Iris pigment epithelial cell (primary cell): ENCODE measurements at places on chromosomes 2 and 18.

DNA sequence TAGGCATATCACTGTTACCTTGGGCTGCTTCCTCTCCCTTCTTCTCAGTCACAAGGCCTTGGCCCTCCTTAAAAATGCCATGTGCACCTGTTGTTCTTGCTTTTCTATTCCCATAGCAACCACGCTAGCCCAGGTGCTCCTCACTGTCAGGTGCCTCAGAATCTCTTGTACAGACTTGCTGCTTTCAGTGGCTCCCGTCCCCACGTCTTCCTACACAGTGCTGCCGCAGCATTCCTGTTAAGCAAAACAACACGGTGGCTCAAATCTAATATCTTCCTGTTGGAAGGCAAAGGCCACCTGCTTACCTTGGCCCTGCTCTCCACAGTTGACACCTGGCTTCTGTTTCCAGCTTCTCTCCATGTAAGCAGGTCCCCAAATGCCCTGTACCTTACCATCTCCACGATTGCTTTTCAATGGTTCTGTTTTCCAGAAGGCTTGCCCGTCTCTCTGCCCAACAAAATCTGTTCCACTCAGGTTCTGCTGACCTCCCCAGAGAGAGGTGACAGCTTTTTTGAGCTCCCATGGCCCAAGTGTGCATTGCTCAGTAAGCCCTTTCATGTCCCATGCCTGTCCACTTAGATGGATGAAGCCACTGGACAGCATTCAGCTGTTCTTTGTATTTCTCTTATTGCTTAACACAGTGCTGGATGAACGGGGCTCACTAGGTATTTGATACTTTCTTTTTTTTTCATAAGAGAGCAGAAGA, 240.4 kb downstream of the PRKCE start:
- DNase-seq: no peak

DNA sequence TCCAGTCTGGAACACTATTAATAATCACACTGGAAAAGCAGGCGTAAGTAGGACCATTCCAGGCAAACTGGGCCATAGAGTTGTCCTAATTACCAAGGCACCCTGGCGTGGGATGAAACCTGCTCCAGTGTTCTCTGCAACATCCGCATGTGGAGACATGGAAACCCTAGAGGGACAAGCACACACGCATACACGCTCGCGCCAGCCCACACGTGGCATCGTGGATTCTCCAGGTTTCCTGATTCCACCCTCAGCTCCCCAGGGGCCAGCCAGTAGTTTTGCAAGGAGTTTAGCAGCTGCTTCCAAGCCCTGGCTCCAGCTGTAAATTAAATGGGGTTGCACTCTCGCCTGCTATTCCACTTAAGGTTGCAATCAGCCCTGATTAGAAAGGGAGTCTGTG, 127.7 kb downstream of the DYSF start:
- DNase-seq: no peak

DNA sequence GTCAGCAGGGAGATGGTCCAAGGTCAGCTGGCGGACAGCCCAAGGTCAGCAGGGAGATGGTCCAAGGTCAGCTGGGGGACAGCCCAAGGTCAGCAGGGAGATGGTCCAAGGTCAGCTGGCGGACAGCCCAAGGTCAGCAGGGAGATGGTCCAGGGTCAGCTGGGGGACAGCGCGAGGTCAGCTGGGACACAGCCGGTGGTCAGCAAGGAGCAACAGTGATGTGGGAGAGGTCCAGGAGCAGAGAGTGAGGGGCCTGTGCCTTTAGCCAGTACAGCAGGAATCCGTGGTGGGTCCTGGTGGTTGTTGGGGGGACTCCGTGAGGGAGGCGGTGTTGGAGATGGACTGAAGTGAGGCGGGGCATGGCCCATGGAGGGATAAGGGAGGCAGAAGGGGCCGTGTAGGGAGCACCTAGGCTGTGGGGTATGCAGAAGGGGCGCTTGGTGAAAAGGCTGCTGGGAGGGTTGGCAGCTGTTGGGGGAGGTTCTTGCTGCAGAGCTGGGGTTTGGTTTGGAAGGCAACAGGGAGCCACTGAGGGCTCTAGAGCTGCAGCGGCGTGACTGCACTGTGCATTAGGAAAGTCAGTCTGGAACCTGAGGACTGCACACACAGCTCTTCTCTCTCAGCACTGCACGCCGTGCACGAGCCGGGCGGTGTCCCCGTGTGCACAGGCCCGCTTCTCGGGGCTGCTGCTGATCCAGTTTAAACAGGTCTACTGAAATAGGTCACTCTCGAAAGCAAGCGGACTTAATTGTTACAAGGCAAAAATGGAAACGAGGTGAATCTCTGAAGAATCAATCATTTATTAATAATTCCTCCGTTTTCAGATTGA, 76.2 kb upstream of the HDAC4 start:
- DNase-seq: no peak

GRCh38 chr18:24741321-24741720, 280.9 kb downstream of the HRH4 start:
- no peak for DNase-seq

DNA sequence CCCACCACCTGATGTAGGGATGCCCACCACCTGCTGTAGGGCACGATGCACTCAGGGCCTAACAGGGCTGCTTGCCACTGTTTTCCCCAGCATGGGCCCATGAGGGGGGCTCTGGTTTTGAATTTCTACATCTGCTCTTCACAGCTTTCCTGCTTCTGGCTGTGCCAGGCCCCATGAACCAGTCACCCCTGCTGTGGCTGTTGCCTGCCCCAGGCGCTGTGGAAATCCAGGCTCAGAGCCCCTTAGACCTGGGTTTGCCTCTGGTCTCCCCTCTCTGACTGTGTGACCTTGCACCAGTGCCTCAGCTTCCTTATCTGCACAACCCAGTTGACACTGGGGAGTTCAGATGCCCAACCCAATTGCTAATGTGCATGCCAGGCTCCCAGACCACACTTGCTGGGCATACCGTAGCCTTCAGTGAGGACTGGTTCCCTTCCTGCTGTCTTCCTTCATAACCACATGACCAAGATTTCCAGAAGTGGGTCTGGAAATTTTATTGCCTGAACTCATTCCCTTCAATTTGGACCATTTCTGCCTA, 6.0 kb upstream of the MLPH start:
- no peak for DNase-seq
